Activated CD4-positive, alpha-beta T cell treated with anti-CD3 and anti-CD28 coated beads, Interleukin-2, amount 10 ng/mL, durations not matched to agents 7 days and 5 days (primary cell): ENCODE measurements at places on chromosomes 13 and 19.

DNA sequence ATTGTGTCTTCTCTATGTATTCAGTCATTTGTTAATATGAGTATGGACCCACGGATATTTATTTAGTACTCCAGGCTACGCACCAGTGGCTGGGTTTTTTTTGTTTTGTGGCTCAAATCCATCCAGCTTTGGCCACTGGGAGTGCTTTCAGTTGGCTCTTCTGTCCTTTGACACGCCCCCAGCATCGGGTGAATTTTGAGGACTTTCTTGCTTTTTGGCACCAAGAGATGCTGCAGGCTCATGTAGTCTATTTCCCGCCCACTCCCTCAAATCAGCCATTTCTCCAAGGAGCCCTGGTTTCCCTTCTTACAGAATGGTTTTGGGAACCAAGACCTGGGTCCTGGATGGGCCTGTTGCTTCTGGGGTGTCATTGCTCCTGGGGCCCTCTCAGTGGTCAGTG is 55.8 kb downstream of the SMARCA4 start:
- no peak for DNase-seq

GRCh38 chr19:1275976-1276627 is 772 bp downstream of the FAM174C start:
- DNase-seq, result no peak

DNA sequence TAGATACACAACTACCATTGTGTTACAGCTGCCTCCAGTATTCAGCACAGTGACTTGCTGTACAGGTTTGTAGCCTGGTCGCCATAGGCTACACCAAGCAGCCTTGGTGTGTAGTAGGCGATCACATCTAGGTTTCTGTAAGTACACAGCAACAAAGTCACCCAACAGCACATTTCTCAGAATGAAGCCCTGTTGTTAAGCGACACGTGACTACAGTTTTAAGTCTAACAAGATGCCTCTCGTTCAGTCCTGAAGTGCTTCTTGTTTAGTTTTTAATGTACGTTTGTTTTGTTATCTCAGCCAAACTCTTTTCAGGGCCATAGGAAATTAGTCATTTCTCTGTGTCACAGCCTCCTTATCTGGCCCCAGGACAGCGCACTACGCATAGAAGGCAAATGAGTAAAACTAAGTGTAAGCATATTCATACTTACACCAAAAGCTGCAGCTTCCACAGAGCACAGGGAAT is 50.0 kb upstream of the GPR183 start:
- DNase-seq, result peak; percentile 61

GRCh38 chr19:13366529-13367143 is 139.6 kb downstream of the CACNA1A start:
- DNase-seq, result no peak

DNA sequence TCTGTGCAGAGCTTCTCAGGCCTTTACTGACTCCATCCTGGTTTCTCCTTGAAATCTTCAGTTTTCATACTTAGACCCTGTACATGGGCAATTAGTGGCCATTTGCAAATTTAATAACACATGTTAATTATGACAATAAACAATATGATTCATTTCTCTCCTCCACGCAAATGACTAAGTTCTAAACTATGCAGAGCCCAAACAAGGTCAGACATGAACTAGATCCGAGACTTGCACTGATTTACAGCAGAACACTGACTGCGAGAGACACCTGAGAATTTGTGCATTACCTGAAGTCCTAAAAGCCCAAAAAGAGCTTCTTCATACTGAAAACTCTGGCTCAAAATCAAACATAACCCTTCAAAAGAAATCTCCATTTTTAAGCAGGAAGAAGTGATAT is 521.8 kb downstream of the MYO16 start:
- no peak for DNase-seq

DNA sequence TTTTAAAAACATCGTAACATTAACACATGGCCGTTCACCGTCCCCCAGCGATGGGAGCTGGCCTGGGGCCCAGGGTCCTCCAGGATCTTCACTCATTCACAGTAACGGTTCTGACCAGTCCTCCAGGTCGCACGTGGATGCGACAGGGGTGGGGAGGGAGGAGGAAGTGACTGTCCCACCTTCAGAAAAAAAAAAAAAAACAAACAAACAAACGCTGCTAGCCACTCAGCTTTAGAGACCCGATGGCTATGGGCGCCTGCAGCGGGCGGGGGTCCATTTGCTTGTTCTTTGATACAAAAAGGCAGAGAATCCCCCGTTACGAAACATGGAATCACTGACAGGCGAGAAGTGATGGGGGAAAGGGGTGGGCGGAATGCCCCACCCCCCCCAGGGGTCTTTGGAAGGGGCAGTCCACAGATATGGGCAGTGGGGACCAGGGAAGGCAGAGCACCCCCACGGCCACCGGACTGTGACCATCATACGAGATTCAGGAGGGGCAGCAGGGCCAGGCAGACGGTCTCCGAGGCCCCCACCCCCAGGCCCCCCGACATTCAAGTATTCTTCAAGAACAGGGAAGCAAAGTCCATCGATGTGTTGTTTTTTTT is 13.3 kb downstream of the MKNK2 start:
- no peak for DNase-seq

DNA sequence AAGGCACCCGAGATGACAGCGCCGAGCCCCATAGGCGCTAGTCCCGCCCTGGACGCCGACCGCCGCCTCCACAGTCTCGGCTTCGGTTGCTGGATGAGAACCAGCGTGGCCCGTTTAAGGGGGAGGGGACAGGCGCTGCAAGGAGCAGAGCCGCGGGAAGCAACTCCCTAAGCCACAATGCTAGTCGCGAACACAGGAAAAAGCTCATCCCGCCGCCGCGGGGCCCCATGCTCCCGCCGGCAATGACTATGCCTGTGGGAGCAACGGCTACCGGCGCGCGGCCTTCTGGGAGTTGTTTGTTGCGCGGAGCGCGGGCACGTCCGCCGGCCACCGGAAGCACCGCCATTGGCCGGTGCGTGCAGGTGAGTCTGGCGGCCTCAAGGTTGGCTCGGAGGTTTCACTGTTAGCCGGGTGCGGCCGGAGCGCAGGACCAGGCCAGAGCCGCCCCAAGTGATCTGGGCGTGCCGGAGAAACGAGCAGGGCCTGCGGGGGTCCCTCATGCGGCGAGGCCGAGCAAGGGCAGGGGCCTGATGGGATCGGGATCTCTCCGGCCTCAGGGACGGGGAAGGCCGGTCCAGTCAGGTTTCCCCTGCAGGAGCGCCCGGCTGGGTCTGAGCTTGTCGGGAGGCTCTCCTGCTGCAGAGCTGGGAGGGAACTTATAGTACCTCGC is at the start of gene ZNF544:
ZNF544 (plus strand) TSS at position 330 of the 670 bp plus-strand sequence. CDS start 15,110 bp downstream, outside the sequence.
- DNase-seq, result peak; percentile 51

GRCh38 chr19:35760711-35761349 is 2.9 kb downstream of the PROSER3 start:
- no peak for DNase-seq

GRCh38 chr13:41782086-41782485 is 178.8 kb downstream of the VWA8 start:
- DNase-seq, result no peak

DNA sequence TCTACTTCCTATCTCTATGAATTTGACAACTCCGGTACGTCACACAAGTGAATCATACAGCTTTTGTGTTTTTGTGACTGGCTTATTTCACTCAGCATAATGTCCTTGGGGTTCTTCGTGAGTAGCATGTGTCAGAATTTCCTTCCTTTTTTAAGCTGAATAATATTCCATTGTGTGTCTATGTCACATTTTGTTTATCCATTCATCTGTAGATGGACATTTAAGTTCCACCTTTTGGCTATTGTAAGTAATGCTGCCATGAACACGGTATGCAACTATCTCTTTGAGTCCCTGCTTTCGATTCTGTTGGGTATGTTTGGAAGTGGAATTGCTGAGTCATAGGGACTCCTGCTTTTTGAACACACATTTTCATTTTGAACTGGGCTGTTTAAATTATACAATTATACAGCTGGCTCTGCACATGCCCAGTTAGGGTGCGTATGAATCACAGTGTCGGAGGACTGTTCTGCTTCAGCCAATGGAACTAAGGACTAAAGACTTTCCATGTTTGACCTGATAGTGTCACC is 43.0 kb upstream of the C13orf42 start:
- DNase-seq, result no peak

DNA sequence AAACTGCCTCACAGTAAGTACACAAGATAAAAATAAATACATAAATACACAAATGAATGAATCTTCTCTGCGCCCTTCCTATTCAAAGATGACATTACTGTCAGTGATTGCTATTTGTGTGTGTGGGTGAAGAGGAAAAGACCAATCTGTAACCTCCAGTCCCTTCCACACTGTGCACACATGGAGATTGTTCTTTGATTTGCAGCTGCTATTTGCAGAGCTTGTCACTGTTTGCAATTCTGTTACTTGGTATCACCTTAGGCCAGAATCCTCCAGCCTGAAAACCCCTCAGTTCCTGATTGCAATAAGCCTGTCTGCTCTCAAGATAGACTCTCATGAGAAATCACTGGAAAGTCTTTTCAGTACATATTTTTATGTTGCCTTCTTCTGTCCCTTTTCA is 1314.9 kb downstream of the PCDH9 start:
- DNase-seq, result no peak

DNA sequence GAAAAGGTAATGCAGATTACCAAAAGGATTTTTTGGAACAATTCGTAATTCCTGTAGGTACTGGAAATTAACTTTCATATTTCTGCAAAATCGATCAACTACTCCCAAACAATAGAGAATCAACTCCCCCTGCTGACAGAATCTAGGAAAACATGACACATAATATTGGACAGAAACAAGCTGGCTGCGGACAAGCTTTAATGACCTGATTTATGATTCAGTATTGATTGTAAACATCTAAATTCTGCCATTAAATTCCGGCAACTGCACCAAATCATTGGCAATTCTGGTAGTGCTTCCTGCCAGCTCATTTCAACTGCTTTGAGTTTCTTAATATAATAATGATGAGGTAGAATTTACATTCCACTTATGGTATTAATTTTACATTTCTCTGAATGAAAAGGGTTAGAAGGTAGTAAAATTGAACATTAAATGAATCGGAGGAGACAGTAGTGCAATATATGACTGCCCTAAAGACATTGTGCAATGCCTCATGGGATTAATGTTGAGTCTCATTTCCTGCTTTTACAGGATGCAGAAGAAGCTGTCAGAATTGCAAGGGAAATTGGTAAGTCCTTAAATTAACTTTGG is 146.5 kb downstream of the PCCA start:
- peak; percentile 50 for DNase-seq

GRCh38 chr19:51822946-51823345 is 28.0 kb downstream of the FPR3 start:
- DNase-seq, result no peak

- peak; percentile 42 for DNase-seq
Observed at GRCh38 chr19:1651568-1652291, 685 bp downstream of the TCF3 start.

- DNase-seq, result no peak
Observed at GRCh38 chr13:112738606-112739005, 48.8 kb downstream of the ATP11A start.

- DNase-seq, result no peak
Observed at GRCh38 chr19:46648060-46648960, 12.3 kb upstream of the GNG8 start.

DNA sequence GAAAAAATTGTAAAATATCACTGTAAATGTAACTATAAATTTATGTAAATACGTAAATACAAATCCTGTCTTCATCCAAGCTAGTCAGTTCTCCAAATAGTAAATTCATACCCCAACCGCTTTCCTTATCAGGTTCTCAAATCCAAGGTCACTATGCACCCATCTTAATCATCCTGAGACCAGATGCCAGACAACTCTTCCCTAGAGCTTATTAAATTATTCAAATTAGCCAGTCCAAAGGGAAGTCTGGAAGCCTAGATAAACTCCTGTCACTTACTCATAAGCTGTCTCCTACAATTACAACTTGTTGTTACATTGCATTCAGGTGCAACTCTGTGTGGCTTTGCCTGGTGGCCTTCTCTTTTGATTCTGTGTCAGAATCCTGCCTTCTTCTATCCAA is 836.1 kb upstream of the PCDH20 start:
- DNase-seq, result no peak

DNA sequence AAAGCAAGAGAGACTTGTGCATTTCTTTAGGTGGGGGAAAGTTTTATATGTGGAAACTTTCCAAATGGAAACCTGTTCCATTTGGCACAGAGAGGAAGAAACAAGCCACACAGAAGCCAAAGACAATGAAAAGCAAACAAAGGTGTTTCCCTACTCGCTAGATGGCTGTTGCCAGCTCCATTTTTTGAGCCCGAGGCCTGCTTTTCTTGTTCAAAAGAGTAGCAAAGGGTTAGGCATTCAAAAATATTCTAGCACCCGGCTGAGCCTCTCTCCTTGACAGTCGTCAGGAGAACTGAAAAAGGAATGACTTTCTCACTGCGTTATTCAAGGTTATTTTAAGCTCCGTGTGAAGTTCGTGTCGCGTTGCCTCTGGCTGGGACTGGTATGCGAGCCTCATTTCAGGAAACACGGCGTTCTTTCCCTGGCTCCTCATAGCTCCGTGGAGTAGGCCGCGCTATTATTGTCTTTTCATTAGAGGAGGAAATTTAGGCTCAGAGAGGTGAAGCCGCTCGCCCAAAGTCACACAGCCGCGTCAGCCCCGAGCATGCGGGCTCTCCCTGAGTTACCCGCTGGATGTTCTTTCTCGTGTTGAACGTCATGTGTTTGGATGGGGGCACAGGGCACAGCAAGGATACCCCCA is 7.6 kb downstream of the TRPM4 start:
- DNase-seq, result no peak

DNA sequence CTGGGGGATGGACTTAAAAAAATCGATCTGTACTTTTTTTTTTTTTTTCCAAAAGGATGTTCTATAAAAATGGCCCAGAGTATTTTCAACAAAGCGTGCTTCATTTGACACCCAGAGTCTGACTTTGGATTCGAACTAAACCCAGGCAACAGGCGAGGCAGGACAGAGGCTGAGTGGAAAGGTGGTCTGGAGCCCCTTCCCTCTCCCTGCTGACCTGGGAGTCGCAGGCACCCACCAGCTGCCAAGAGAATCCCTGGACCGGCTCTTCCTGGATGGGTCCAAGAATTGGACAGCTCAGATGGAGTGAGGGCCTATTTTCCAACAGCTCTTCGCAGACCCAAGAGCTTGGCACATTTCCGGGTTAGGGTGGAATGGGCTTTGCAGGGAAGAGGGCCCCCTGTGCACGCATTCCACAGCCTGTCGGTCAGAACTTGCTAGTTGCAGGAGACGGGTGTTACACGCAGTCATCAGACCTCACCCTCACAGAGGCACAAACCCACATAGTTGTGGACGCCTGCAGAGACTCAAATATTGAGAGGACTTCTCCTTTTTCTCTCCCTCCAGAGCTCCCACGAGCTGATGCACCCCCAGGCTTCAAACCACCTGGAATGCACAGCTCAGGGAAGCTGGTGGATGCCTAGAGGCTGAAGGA is 15.2 kb downstream of the KCTD15 start:
- no peak for DNase-seq

DNA sequence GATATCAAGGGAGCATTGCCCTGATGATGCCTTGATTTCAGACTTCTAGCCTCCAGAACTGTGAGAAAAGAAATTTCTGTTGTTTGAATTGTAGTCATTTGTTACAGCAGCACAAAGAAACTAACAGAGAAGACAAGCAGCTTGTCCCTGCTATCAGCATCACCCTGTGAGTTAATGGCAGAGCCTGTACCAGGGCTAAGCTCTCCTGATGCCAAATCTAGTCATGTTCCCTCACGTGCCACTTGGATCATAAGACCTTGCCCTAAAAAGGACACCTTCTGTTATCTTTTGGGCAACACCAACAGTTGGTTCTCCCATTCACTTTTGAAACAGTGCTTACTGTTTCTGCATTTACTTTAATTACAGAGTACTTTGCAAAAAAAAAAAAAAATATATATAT is 14.8 kb downstream of the RCBTB2 start:
- DNase-seq, result no peak

GRCh38 chr19:35253316-35254286 is 4.8 kb downstream of the LSR start:
- DNase-seq, result peak; percentile 4
